IPS-NIHi11 (cell line): ENCODE measurements at places on chromosomes 6 and 20.

DNA sequence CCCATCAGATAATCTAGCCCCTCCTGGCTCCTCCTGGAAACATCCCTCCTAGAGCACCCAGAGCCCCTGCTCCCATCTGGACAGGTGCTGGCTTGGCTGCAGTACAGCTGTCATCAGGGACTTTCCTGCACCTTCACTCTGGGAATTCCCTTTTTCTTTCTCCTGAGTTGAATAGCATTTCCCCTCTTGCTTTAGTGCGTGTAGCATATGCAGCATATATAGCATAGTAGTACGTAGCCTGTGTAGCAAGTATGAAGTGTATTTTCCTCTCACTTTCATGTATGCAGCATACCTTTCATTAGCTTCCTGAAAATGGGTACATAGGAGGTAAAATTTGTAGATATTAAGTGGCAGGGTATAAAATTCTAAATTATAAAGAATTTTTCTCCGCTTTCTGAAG lies 352.9 kb downstream of the ESR1 start:
- no peak for DNase-seq

GRCh38 chr6:1988843-1989242 lies 256.6 kb downstream of the GMDS start:
- no peak for DNase-seq

GRCh38 chr6:158772172-158772571 lies 47.0 kb downstream of the EZR start:
- no peak for DNase-seq

- no peak for DNase-seq
Measured at GRCh38 chr6:3211681-3212080, 15.8 kb downstream of the TUBB2B start.

DNA sequence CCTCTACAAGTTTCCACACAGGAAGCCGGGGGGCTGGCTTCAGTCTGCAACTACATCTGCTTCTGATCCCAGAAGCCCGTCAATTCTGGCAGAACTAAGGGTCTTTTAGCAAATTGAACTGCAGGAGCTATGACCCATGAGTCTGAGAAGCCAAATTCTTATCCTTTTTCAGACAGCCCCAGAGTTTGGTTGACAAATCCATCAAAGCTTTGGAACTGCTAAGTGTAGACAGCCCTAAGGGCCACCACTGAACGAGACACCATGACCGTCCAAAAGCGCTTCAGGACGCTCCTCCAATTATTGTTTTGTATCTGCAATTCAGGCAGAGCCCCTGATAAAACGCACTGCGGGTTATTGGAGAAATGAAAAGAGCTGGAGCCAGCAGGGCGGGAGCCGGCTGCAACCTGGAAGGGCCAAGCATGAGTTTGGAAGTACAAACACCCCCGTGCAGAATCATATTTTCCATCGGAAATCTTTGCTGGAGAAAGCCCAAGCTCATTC lies 67.1 kb downstream of the GNAS-AS1 start:
- DNase-seq: no peak

DNA sequence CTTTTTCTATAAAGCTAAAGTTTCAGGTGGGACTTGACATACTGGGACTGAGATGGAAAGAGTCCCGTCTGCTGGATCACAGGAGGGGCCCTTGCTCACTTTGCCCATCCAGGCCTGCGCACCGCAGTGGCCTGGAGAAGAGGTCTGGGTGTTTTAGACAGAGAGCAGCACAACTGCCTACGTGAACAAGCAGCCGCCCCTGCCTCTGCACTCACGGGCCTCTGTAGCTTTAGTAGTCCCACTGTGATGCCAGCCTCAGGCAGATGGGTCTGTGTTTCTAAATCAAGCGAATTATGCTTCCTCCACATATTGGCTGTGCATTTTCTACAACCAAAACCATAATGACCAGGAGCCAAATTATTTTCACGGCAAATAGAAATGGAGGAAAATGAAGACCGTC lies 184.8 kb upstream of the FOXQ1 start:
- no peak for DNase-seq

DNA sequence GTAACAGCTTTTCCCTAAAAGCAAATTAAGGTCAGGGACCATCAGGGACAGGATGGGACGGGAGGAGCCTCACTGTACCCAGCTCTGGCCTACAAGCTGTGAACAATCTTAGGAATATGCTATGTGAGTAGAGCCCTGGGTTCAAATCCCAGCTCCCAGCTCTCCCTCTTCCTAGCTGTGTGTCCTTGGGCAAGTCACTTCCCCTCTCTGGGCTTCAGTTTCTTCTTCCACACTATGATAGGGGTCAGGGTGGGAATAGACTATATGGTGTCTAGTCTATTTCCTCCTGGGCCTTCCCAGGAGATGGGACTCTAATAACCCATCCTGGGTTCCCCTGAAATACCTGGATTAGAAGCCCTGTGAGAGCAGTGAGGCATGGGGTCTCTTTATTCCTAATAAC lies 41.6 kb downstream of the CPNE5 start:
- DNase-seq: no peak

DNA sequence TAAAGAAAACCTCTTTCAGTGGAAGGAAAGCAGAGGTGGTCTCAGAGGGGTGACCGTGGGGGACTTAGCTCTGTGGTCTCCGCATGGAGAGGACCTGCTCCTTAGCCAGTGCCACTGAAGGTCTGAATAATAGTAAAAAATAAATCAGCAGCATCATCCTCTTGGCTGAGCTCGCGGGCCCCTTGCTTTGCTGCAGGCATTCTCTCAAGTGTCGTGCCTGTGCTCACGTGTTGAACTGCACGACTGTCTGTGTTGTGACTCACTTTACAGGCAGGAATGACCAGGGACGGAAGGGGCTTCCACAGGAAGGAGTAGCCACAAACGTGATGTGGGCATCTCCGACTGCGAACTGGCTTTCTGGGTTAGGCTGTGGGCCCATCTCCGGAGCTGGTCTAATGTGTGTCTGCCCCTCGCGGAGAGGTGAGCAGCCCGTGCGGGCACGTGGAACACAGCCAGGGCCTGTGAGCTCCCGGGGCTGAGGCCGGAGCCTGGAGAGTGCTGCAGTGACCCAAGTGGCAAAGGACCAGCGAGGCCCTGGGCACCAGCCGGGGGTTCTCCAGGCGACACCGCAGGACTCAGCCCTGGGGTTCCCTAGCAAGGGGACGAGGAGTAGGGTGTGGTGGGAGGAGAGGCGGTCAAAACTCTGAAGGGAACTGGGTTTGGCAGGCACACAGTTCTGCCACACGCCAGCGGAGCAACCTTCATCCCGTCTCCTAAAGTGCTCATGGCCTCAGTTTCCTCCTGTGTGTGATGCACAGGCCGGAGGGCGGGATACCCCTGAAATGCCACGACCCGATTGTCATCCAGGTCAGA lies 89.2 kb downstream of the RAMACL start:
- no peak for DNase-seq

GRCh38 chr20:13613917-13614316 lies 24.8 kb downstream of the TASP1 start:
- DNase-seq: no peak

- DNase-seq: no peak
Measured at GRCh38 chr6:106553440-106553839, 75.9 kb downstream of the RTN4IP1 start.

DNA sequence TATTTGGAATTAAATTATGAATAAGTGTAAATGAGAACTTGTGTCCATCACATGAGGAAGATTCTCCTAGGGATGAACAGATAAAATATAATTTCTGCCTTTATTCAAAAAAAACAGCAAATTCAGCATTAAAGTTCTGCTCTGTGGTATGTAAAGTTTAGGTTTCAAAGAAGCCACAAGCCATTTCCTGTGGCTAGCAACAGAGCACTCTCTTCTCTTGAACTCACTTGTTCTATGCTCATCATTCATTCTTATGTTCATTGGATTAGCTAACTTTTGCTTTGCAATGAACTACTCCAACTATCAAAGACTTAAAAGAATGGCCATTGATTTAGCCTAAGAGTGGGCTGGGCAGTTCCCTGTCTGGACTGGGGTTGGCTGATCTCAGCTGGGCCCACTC lies 20.8 kb upstream of the SNRPB2 start:
- no peak for DNase-seq

GRCh38 chr6:20672038-20672437 lies 137.8 kb downstream of the CDKAL1 start:
- DNase-seq: no peak

GRCh38 chr6:150813319-150813992 lies 52.0 kb upstream of the MTHFD1L start:
- peak; percentile 38 for DNase-seq

GRCh38 chr20:5448449-5449118 lies 131.8 kb upstream of the PROKR2 start:
- peak; percentile 79 for DNase-seq

DNA sequence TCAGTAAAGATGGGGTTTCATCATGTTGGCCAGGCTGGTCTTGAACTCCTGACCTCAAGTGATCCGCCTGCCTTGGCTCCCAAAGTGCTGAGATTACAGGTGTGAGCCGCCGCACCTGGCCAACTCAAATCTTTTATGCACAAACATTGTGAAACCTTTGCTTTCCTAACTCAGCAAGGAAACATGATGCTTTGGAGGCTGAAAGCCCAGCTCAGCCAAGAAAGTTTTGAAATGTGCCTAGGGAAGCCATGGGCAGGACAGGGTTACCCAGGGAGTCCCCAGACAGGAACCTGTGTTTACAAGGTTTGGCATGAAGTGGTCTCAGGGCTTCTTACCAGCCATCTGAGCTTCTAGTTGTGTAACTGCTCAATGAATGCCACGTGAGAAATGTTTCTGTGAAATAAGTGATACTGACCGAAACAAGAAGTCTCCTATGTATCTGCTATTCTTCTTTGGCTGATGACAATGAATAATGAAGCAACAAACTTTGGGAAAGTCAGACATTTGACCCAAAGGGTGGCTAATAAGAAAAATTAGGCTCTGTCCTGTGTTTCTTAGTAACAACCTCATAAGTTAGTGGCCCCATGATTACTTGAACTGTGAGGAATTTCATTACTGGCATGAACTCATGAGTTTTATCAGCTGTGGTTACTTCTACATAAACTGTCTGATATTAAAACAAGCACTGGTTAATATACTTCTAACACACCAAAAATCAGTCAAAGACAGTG lies 163.5 kb downstream of the KIF6 start:
- DNase-seq: no peak

DNA sequence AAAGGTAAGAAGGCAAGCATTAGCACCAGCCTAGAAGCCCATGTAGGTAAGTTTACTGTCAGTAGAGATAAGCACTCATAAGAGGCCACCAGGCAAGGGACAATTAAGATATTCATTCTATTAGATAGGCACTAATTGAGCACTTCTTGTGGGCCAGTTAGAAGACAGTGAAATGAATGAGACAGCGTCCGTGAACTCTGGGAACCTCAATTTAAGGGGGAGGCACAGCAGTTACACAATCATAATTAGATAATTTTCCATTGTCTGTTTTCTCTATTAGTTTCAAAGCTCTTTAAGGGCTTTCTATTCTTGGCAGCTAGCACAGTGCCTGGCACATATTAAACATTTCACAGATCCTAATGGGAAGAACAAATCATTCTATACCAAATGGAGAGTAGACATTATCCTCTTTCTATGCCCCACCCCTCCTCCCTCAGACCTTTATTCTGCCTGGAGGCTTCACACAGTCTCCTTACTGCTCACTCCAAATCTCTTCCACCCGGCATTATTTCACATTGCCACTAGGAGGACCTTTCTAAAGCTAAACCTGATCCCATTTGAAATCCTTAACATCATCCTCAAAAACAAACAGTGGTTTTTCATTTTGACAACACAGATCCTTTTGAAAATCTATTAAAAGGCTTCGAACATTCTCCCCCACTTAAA lies 529.6 kb downstream of the ADGRB3 start:
- DNase-seq: peak; percentile 37

DNA sequence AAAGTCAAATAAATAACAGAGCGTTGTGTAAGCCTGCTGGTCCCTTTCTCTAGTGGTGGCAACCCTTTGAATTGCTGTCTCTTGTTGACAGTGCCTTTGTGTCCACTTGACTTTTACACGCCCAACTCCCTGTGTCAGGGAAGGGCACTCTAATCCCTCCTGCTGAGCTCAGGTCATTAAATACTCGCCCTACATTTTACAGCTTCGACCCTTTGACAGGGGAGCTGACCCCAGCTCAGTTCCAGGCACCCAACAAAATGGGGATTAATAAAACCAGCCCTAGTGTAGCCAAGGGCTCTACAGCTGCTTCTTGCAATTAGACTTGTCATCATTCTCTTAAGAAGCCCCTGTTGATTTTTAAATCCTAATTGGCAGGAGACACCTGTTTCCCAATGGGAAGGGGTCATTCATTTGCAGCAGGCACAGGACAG lies 308.2 kb downstream of the EYA4 start:
- DNase-seq: no peak

- no peak for DNase-seq
Measured at GRCh38 chr6:158987657-158988056, 12.3 kb downstream of the RSPH3 start.

- DNase-seq: no peak
Measured at GRCh38 chr6:23339268-23339667, 769.9 kb downstream of the HDGFL1 start.

GRCh38 chr20:17586250-17586649 lies 16.4 kb downstream of the DSTN start:
- no peak for DNase-seq

GRCh38 chr6:2020909-2021308 lies 224.5 kb downstream of the GMDS start:
- peak; percentile 16 for DNase-seq

- DNase-seq: no peak
Measured at GRCh38 chr6:154942770-154943169, 52.3 kb upstream of the TIAM2 start.

GRCh38 chr6:168628176-168628553 lies 187.2 kb downstream of the SMOC2 start:
- no peak for DNase-seq

DNA sequence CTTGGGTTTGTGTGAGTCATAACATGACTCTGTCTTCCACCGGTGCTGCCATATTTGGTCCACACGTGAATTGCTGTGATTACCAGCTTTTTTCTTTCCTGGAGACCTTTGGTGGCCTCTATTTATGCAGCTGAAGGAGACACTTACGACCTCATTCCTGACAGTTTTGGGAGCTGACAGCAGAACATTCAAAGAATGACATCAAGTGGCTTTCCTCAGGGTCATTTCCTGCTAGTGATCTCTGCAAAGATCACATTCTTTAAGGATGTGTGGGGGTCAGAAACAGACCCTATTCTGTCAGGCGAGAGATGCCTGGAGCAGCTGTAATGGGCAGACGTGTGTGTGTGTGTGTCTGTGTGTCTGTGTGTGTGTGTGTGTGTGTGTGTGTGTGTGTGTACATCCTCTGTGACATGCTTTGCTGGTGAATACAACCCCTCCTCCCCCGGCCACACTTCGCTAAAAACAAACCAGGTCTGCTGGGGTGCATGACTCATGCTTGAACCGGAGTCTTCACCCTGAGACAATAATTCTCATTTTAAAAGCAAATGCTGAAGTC lies 115.6 kb downstream of the TMEM170B start:
- peak; percentile 23 for DNase-seq

DNA sequence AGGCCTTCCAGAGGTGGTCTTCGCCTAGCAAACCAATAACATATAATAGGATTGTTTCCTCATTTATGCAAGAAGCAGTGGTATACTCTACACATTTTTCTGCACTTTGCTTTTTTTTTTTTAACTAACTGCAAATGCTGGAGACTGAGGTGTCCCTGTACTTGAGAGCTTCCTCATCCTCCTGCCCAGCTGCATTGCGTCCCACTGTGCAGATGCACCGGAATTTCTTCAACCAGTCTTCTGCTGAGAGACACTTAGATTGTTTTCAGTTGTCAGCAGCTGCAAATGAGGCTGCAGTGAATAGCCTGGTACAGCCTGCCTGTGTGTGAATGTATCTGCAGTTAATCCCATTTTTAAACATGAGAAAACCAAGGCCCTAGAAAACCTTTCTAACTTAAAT lies 11.5 kb downstream of the FGD2 start:
- DNase-seq: no peak

GRCh38 chr6:20569000-20569610 lies 34.8 kb downstream of the CDKAL1 start:
- no peak for DNase-seq

GRCh38 chr6:127173156-127173940 lies 54.9 kb downstream of the RSPO3 start:
- DNase-seq: no peak
